Activated CD8-positive, alpha-beta T cell treated with anti-CD3 and anti-CD28 coated beads for 36 hours (primary cell): ENCODE measurements at places on chromosomes 5 and 9. TPM values are rescaled to one million over a fixed set of nuclear protein-coding genes. Genes with fewer than 3 reads are reported as not detected.

GRCh38 chr9:84394036-84394435, 53.5 kb upstream of the SLC28A3 start:
- DNase-seq, result no peak

Gene SPATA31A3
- not detected for total RNA-seq

DNA sequence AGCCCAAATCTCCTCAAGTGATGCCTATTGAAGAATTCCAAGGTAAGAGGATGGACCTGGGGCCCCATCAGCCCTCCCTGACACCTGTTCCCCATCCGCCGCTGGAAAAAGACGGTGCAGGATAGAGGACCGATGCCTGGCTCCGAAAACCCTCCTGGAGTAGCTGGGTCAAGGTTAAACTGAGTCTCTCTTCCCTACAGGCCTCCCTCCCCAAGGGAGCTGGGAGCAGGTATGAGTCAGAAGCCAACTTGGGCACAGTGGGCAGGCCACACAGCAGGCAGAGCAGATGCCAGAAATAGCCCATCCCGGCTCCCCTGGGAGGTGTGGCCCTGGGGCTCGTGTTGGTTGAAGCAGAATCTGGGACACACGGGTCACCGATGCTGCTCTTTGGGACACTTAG, 75.6 kb downstream of the NTNG2 start:
- no peak for DNase-seq

- no peak for DNase-seq
Measured at GRCh38 chr5:138867011-138867410, 8.1 kb downstream of the LRRTM2 start.

DNA sequence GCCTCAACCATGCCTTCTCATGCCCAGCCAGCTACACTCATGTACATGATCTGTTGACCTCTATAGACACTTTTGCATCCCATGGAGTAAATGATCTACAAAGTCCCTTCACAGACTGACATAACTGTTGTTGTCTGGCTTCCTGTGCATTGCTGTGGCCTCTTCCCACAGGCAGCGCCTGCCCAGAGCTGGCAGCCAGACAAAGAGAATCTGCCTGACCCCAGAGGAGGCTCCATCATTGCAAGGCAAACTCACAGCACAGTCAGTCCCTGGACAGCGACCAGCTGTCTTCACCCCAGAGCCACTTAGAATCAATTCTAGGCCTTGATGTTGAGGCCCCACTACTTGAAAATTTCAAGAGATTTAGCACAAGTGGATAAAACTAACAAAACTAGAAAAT, 65.5 kb downstream of the INSYN2B start:
- DNase-seq, result no peak

DNA sequence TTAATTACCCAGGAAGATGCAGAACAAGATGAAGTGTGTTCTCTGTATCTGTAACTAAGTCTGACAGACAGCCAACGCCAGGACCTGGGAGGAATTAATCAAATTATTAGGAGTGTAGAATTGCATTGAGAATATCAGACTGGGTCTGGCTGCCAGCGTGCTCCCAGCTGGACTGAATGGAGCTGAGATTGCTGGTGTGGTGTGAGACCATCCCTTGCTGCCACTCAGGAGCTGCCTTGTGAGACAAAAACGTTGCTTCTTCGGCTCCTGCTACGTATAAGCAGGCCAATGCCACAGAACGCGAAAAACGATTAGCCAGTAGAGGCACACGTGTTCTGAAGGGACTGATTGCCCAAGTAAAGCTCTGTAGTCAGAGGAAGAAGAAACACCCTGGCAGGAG, 66.8 kb downstream of the AMBP start:
- DNase-seq, result no peak

GRCh38 chr9:92293075-92293354, 482 bp downstream of the IARS1 start:
- no peak for DNase-seq
